ENCODE measurements at places on chromosomes 1 and 21.

DNA sequence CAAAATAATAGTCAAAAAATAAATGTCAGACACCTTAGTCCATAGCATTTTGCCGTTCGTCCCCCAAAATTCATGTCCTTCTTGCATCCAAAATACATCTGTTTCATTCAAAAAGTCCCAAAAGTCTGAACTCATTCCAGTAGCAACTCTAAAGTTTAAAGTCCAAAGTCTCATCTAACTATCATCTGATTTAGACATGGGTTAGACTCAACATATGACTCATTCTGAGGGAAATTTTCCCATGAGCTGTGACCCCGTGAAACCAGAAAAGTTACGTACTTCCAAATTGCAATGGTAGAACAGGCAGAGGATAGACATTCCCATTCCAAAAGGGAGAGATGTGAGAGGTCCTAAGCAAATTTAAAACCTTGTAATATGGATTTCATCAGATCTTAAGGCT is 48.6 kb upstream of the CACHD1 start:
- no peak for DNase-seq

DNA sequence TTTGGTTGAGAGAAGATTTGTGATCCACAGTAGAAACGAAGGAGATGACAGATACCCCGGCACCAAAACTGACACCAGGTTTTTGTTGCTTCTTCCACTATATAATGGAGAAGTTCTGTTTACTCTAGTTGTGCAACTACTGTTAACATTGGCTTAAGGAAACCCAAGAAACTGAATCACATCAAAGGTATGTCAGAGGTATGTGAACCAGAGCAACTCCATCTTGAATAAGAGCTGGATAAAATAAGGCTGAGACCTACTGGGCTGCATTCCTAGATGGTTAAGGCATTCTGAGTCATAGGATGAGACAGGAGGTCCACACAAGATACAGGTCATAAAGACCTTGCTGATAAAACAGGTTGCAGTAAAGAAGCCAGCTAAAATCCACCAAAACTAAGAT is 173.7 kb upstream of the CAMK1G start:
- DNase-seq: no peak

- no peak for DNase-seq
Observed at GRCh38 chr21:27534206-27534605, 567.3 kb upstream of the ADAMTS5 start.

DNA sequence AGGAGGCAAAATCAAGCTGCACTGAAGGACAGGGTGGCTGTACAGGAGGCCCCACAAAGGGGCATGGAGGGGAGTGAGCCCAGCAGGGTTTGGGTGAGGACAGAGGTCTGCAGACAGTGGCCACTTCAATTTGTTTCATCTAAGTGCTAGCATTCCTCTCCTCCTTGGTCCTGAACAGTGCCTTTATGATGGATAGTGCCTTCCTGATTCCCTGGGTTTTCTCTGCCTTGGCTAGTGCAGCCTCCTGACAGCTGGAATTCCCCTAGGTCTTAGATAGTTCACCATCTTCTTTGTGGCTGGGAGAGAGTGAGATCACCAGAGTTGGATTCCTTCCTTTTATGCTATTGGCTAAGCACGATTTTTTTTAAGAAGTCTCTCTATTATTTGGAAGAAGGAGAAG is 3.8 kb upstream of the HPCAL4 start:
- DNase-seq: no peak

- no peak for DNase-seq
Observed at GRCh38 chr1:239764546-239764945, 327.1 kb upstream of the FMN2 start.

DNA sequence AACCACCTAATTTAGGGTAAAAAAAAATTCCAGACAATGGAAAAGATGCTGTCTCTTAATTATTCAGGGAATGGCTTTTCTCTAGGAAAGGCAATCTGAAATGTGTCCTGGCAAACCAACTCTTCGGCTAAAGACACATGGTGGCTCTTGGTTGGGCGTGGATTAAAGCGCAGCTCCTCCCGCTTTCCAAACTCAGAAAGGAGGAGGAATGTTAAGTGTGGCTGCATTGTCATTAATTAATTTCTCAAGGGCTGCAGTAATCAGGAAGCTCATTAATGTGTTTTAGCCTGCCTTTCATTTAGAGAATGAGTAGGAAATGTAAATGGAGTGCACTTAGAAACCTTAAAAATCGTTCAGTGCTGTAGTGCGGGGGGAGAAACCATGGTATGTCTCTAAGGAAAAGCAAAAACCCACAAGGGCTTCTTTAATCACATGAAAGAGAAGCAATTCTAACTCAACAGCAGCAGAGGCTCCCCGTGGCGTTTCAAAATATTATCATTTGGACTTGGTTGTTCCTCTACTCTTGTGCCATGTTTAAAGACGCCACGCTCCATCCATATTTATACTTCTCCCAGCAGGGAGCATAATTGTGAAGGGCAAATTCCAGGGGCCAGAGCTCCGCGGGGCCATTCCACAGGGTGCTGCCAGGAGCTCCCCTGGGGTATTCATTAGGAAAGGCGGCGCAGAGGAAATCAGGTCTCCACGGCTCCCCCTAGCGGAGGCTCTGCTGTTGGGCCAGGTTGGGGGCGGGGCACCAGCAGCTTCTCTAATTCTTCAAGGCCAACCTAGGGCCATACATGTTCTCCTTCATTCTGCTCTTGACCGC is 91.9 kb upstream of the SSX2IP start:
- peak; percentile 64 for DNase-seq

DNA sequence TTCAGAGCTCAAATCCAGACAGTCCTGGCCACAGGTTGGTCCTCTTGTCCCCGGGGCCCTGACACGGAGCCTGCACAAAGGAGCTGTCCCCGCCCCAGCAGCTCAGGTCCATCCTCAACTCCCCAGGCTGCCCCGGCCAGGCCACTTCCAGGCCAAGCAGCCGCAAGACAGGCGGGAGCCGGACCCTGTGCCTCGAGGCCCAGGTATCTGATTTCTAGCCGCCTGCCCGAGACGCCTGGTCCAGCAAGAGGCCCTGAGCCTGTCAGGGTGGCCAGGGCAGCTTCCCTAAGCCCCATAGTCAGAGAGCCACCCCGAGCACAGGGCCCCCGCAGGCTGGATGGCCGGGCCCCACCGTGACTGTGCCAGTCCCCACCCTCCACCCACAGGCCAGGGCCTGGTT is 165.3 kb downstream of the PRDM16 start:
- no peak for DNase-seq

DNA sequence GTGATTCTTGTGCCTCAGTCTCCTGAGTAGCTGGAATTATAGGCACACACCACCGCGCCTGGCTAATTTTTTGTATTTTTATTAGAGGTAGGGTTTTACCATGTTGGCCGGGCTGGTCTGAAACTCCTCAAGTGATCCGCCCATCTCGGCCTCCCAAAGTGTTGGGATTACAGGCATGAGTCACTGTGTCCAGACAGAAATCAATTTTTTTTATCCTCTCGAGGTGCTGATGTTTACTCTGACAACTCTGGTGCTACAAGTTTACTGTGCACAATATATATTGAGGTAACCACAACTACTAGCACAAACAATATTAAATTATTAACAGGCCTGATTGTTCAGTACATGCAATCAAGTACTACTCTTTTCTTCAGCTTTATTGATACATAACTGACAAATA is 39.7 kb downstream of the F13B start:
- DNase-seq: no peak

- no peak for DNase-seq
Observed at GRCh38 chr1:213492161-213493041, 441.4 kb downstream of the RPS6KC1 start.

DNA sequence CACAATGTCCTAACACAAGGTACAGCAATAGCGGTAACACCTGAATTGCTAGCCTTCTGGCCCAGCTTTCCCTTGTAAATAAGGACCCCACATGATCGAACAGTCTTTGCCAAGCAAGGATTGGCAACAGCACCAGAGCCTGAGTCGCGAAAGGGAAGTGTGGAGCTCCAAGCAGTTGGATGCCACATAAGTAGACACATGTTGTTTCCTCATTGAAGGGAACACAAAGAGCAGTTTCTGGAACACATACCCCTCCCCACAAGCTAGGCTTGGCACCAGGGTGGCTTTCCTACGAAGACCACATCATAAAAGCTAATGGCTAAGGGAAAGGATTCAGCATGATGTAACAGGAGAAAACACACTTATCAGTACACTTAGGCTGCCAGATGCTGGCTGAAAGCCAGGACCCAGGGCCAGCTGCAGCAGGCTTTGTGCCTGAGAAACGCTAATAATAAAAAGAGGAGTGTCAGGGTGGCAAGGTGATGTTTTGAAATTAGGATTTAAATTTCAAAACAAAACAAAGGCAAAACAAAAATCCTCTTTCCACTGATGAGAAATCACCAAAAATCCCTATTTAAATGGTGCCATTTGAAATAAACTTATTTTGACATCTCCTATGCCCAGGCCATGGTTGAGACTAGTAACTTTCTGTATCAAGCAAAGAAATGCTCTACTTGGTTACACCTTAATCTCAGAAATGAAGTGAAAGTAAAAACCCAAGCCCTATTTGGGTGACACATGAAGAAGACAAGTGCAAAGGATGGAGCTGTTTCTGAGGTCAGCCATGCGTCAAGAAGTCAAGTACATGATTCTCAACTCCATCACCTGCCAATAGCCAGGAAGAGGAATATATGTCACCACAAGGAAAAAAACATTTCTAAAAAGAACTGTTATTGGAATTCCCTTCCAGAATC is 11.9 kb upstream of the CPLANE2 start:
- no peak for DNase-seq

Measured in activated CD4-positive, alpha-beta T cell treated with anti-CD3 and anti-CD28 coated beads, Interleukin-2, Interleukin-4, amounts not matched to agents 100 ng/mL and 50 ng/mL, durations not matched to agents 16 hours and 8 hours (primary cell).